Glutamatergic neuron (in vitro differentiated cells): ENCODE measurements at places on chromosomes 2 and 18. TPM values are rescaled to one million over a fixed set of nuclear protein-coding genes. Genes with fewer than 3 reads are reported as not detected.

GRCh38 chr2:122007577-122007976 lies 252.1 kb downstream of the TSN start:
- H3K36me3 ChIP-seq = no peaks in the 10 kb centered on the region
- peaks cover 4% of the 10 kb centered on the region for H3K27me3 ChIP-seq
- no peak overlapping the region for H3K27ac ChIP-seq
- H3K4me1 ChIP-seq = peaks cover 9% of the 10 kb centered on the region
- H3K4me3 ChIP-seq = no peak overlapping the region

- H3K4me3 ChIP-seq = no peak overlapping the region
- no peak for DNase-seq
- H3K27me3 ChIP-seq = no peaks in the 10 kb centered on the region
- H3K36me3 ChIP-seq = no peaks in the 10 kb centered on the region
Measured at GRCh38 chr2:224085811-224086210, 46.7 kb upstream of the SERPINE2 start.

DNA sequence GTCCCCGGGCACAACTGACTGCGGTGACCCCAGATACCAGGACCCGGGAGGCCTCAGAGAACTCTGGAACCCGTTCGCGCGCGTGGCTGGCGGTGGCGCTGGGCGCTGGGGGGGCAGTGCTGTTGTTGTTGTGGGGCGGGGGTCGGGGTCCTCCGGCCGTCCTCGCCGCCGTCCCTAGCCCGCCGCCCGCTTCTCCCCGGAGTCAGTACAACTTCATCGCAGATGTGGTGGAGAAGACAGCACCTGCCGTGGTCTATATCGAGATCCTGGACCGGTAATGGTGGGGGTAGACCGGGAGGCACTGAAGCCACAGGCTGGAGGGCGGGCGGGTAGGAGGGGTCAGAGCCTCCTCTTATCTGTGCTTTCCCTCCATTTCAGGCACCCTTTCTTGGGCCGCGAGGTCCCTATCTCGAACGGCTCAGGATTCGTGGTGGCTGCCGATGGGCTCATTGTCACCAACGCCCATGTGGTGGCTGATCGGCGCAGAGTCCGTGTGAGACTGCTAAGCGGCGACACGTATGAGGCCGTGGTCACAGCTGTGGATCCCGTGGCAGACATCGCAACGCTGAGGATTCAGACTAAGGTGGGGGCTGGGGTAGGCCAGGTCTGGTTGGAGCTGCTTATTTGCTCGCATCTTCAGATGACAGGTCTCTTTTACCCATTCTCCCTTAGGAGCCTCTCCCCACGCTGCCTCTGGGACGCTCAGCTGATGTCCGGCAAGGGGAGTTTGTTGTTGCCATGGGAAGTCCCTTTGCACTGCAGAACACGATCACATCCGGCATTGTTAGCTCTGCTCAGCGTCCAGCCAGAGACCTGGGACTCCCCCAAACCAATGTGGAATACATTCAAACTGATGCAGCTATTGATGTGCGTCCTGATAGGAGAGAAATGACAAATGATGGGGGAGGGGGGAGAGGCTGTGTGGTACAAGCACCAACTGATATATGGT lies 780 bp downstream of the HTRA2 start:
- peaks cover 10% of the 10 kb centered on the region for H3K27me3 ChIP-seq
- peak; percentile 54 for DNase-seq
- H3K27ac ChIP-seq = peak overlapping the region; percentile 65
- peaks cover 20% of the 10 kb centered on the region for H3K4me1 ChIP-seq

DNA sequence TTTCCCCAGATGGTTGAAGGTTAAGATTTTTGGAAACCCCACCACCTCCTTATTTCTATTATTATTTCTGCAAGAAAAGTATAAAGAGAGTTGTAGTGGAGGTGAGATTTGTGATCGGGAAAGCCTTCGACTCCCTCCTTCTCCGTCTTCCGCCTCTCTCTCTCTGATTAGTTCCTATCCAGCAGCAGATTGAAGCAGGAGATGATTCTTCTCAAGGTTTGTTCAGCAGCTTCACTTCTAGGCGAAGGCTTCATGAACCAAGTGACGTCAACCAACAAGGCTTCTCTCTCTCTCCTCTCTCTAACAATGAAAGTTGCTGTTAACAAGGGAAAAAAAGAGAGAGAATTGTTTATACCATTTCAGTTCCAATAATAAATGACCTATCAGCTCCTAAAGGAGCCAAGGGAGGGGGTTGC lies at the start of gene BAZ2B:
BAZ2B (minus strand) TSS at position 263 of the 416 bp plus-strand sequence. CDS start 137,829 bp downstream, outside the sequence.
- DNase-seq = no peak
- peaks cover 13% of the 10 kb centered on the region for H3K4me1 ChIP-seq
- H3K27me3 ChIP-seq = peaks cover 21% of the 10 kb centered on the region
- H3K36me3 ChIP-seq = peaks cover 10% of the 10 kb centered on the region
- H3K4me3 ChIP-seq = peak within 1 kb of the TSS; percentile 98

GRCh38 chr2:239288951-239289511 lies 111.8 kb downstream of the HDAC4 start:
- peaks cover 70% of the 10 kb centered on the region for H3K4me1 ChIP-seq
- peaks cover 4% of the 10 kb centered on the region for H3K27me3 ChIP-seq

- H3K27me3 ChIP-seq = peaks cover 2% of the 10 kb centered on the region
- H3K36me3 ChIP-seq = peaks cover 7% of the 10 kb centered on the region
- DNase-seq = no peak
- peaks cover 17% of the 10 kb centered on the region for H3K4me1 ChIP-seq
- no peak overlapping the region for H3K27ac ChIP-seq
Measured at GRCh38 chr2:235600406-235600805, 106.6 kb downstream of the AGAP1 start.

- no peaks in the 10 kb centered on the region for H3K4me1 ChIP-seq
- H3K4me3 ChIP-seq = no peak overlapping the region
- no peak overlapping the region for H3K27ac ChIP-seq
- no peaks in the 10 kb centered on the region for H3K27me3 ChIP-seq
- peaks cover 7% of the 10 kb centered on the region for H3K36me3 ChIP-seq
Measured at GRCh38 chr2:108092886-108093285, 106.6 kb downstream of the SLC5A7 start.

- H3K27ac ChIP-seq = no peak overlapping the region
- H3K4me3 ChIP-seq = no peak overlapping the region
- H3K4me1 ChIP-seq = peaks cover 11% of the 10 kb centered on the region
- H3K27me3 ChIP-seq = no peaks in the 10 kb centered on the region
- DNase-seq = no peak
Measured at GRCh38 chr2:73032702-73033097, 38.8 kb downstream of the SFXN5 start.

- no peaks in the 10 kb centered on the region for H3K36me3 ChIP-seq
- peak overlapping the region; percentile 47 for H3K4me3 ChIP-seq
- H3K4me1 ChIP-seq = peaks cover 25% of the 10 kb centered on the region
- H3K27me3 ChIP-seq = peaks cover 12% of the 10 kb centered on the region
- DNase-seq = no peak
Measured at GRCh38 chr2:1306014-1306686, 107.1 kb upstream of the TPO start.

GRCh38 chr2:75564713-75565359 lies 4.1 kb upstream of the EVA1A start:
- H3K27ac ChIP-seq = no peak overlapping the region
- H3K27me3 ChIP-seq = peaks cover 8% of the 10 kb centered on the region
- no peaks in the 10 kb centered on the region for H3K36me3 ChIP-seq
- no peaks in the 10 kb centered on the region for H3K4me1 ChIP-seq
- H3K4me3 ChIP-seq = no peak overlapping the region

GRCh38 chr2:203341741-203342310 lies 13.6 kb downstream of the ABI2 start:
- H3K27ac ChIP-seq = no peak overlapping the region
- no peaks in the 10 kb centered on the region for H3K27me3 ChIP-seq
- no peaks in the 10 kb centered on the region for H3K36me3 ChIP-seq
- peaks cover 5% of the 10 kb centered on the region for H3K4me1 ChIP-seq
- DNase-seq = no peak

DNA sequence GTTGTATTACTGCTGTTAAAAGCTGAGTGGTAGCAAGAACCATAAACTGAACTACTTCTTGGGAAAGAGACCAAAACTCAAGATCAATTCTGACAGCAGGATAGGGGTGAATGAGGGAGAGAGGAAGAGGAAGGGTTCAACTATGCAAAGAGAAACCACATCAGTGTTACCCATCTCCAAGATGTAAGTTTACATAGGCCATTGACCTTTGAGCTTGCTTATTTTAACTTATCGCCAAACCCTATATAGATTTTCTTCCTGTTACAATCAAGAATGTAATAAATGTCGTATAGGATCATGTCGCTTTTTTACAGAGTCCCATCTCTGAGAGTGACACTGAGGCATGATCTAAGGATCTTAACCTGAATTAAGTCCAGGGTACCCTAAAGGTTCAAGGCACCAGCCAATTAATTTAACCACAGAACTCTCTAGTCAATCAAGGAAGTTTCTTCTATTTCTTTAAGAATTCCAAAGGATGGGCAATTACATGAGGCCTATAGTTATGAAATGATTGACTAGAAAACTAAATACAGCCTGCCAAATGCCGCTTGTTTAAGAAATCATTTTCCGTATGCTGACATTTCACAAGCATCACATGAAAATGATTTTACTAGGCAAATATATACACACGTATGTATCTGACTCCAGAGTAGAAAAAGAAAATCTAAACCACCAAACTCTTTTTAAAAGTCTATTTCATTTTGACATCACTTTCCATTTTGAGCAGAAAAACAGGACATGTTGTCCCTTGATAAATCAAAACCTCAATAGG lies 11.8 kb downstream of the RND3 start:
- H3K27me3 ChIP-seq = no peaks in the 10 kb centered on the region
- no peak overlapping the region for H3K4me3 ChIP-seq
- no peaks in the 10 kb centered on the region for H3K36me3 ChIP-seq
- no peak overlapping the region for H3K27ac ChIP-seq
- H3K4me1 ChIP-seq = peaks cover 29% of the 10 kb centered on the region

DNA sequence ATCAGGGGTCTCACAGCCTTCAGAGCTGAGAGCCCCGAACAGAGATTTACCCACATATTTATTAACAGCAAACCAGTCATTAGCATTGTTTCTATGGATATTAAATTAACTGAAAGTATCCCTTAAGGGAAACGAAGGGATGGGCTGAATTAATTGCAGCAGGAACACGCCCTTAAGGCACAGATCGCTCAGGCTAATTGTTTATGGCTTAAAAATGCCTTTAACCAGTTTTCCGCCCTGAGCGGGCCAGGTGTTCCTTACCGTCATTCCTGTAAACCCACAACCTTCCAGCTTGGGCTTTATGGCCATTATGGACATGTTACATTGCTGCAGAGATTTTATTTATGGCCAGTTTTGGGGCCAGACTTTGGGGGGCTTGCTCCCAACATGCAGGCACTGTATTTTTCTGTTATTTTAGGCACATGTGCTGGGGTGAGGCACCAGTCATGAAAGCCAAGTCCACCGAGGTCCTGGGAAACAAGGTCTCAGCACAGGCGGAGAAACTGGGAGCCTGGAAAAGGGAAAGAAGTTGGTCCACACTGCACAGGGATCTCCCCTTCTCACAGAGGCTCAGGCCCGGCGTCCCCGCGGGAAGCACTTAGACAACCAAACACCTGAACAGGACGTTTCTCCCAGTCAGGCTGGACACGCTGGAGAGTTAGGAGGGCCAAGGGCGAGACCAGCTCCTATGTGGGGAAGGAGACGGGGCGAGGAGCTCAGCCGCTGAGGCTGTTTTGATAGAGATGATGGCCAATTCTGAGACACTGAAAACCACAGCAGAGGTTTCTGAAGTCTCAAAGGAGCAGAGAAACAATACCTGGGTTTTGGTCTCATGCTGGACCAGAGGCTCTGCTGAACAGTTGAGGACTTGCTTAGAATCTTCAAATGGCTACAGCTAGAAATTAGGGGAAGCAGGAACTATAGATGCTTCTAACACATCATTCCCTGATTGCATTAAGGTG lies 86.7 kb downstream of the TMEM18 start:
- no peak overlapping the region for H3K4me3 ChIP-seq
- no peak for DNase-seq
- H3K4me1 ChIP-seq = peaks cover 5% of the 10 kb centered on the region
- H3K27me3 ChIP-seq = no peaks in the 10 kb centered on the region
- no peak overlapping the region for H3K27ac ChIP-seq

DNA sequence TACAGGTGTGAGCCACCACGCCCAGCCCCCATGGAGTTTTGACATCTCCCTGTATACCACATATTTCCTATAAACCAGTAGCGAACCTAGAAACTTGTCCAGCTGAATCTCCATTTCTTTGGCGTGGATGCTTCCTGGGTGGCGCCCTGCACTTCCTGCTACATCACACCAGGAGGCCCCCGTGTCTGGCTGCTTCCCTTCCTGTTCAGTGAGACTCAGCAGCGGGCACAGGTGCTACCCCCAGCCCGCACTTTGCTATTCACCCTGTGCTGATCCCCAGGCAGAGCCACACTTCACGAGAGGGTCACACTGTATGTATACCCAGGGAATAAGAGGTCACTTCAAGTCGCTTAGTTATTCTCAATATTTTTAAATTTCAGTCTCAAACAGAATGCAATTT lies 35.0 kb downstream of the CYP27C1 start:
- no peaks in the 10 kb centered on the region for H3K4me1 ChIP-seq
- no peak overlapping the region for H3K4me3 ChIP-seq
- no peak for DNase-seq
- peaks cover 6% of the 10 kb centered on the region for H3K36me3 ChIP-seq
- H3K27ac ChIP-seq = no peak overlapping the region
- H3K27me3 ChIP-seq = peaks cover 1% of the 10 kb centered on the region

- no peak overlapping the region for H3K4me3 ChIP-seq
- no peak overlapping the region for H3K27ac ChIP-seq
- peaks cover 2% of the 10 kb centered on the region for H3K36me3 ChIP-seq
- H3K4me1 ChIP-seq = peaks cover 5% of the 10 kb centered on the region
- no peaks in the 10 kb centered on the region for H3K27me3 ChIP-seq
Measured at GRCh38 chr18:57744211-57744694, 58.9 kb downstream of the ATP8B1 start.

Gene HOXD12
- total RNA-seq = not detected

Gene HOXD4
- total RNA-seq = not detected

DNA sequence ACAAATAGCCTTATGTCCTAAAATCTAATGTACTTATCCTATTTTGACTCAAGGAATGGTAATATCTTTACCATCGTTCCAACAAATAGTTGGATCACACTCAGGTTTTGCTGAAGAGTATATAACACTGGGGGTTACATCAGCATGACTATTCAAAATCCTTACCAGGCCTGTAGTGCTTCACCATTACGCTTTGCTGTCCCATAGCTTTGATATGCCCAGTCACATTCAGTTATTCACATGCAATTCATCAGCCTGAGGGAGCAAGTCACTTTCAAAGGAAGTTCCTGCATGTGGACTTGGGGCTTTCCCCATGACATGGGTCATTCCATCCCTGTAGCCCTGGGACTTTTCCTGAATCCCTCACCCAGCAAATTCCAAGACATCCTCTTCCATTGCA lies 39.6 kb downstream of the FTCDNL1 start:
- no peak overlapping the region for H3K27ac ChIP-seq
- H3K4me3 ChIP-seq = no peak overlapping the region
- H3K4me1 ChIP-seq = no peaks in the 10 kb centered on the region
- H3K27me3 ChIP-seq = peaks cover 3% of the 10 kb centered on the region
- DNase-seq = no peak

Gene IL37
- total RNA-seq = not detected
